A172 (cell line): ENCODE measurements at places on chromosomes 3 and 15.

DNA sequence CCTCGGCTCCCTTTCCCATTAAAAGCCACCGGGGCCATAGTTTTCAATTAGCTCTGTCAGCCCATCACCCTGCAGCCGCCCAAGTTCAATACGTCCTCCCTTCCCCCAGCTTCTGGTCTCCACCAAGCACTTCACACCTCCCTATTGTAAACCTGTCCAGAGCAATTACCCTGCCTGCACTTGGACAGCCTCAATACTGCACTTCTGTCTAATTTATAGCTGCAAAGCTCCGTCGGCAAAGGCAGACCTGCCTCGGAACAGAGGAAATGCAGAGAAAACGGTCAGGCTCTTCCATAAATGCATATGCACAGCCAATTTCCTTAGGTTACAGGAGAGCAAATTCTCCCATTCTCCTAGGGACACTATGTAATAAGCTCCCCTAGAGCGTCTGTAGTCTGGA lies 21.9 kb downstream of the LRIG1 start:
- DNase-seq = no peak

GRCh38 chr15:42057799-42058646 lies 36.3 kb downstream of the PLA2G4D start:
- no peak for DNase-seq

GRCh38 chr3:185960522-185961288 lies 22.9 kb upstream of the TRA2B start:
- no peak for DNase-seq

- DNase-seq = no peak
Measured at GRCh38 chr3:1348547-1348946, 255.7 kb downstream of the CNTN6 start.

- DNase-seq = no peak
Measured at GRCh38 chr3:8182904-8183303, 318.7 kb upstream of the LMCD1 start.

DNA sequence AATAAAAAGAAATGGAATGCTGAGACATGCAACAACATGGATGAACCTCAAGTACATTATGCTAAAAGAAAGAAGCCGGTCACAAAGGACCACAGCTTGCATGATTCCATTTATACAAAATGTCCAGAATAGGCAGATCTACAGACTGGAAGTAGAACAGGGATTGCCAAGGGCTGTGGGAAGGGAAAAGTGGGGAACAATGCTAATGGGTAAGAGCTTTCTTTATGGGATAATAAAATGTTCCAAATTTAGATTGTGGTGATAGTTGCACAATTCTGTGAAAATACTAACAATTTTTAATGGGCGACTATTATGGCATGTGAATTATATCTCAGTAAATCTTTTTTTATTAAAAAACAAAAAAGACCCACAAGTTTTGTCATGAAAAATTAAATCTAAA lies 106.2 kb downstream of the TMCO5A start:
- no peak for DNase-seq

GRCh38 chr3:54122324-54123002 lies at the start of gene CACNA2D3:
CACNA2D3 (plus strand) TSS chr3:54122552.
- peak; percentile 32 for DNase-seq

DNA sequence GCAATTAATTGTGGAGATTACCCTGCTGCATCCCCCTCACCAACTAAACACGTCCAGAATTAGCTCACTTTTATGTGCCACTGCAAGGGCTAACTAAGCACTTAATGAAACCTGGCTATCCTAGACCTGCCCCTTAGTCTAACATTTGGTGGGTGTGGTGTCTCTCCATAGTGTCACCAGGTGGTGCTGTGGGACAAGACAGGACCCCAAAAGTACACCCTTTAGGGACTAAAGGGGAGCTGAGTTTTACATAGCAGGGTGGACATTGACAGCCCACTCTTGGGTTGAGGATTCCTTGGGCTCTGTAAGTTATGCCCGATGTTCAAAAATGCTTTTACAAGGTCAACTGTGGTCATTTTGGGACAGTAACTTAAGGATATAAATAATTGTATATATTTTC lies 5.7 kb downstream of the DUT start:
- DNase-seq = no peak

GRCh38 chr3:180311242-180311641 lies 274.5 kb upstream of the PEX5L start:
- no peak for DNase-seq

- DNase-seq = no peak
Measured at GRCh38 chr3:45761831-45762230, 34.5 kb downstream of the SLC6A20 start.

- DNase-seq = no peak
Measured at GRCh38 chr15:73371812-73372211, 3.1 kb upstream of the HCN4 start.

- no peak for DNase-seq
Measured at GRCh38 chr3:42850263-42850662, 25.4 kb downstream of the CYP8B1 start.

- DNase-seq = no peak
Measured at GRCh38 chr3:194951931-194952582, 266.4 kb downstream of the FAM43A start.

GRCh38 chr3:100634493-100635272 lies 25.3 kb downstream of the ADGRG7 start:
- no peak for DNase-seq

- DNase-seq = no peak
Measured at GRCh38 chr3:189502676-189503257, 128.4 kb upstream of the TP63 start.

GRCh38 chr3:154050216-154050615 lies 71.0 kb upstream of the ARHGEF26 start:
- no peak for DNase-seq

GRCh38 chr15:82894971-82895520 lies 57.5 kb downstream of the HOMER2 start:
- DNase-seq = no peak

DNA sequence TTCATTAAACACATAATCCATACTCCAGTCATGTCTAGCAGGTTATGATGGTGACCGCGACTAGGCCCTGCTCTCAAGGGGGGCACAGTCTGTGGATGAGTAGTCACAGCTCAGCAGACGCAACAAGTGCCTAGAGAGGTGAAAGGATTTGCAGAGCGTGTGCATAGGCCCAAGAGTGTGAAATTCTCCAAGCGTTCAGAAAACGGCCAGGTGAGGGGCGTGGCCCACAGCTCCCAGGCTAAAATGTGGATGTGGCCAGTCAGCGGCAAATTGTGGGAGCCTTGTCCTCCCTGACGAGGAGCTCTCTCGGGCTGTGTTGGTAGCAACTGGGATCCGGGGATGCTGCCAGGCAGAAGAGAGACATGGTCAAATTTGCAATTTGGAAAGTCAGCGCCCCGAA lies 46.4 kb upstream of the TSEN2 start:
- DNase-seq = no peak

GRCh38 chr3:58560771-58561311 lies 16.4 kb downstream of the FAM107A start:
- DNase-seq = peak; percentile 97

- DNase-seq = no peak
Measured at GRCh38 chr3:30508339-30508738, 98.1 kb upstream of the TGFBR2 start.

DNA sequence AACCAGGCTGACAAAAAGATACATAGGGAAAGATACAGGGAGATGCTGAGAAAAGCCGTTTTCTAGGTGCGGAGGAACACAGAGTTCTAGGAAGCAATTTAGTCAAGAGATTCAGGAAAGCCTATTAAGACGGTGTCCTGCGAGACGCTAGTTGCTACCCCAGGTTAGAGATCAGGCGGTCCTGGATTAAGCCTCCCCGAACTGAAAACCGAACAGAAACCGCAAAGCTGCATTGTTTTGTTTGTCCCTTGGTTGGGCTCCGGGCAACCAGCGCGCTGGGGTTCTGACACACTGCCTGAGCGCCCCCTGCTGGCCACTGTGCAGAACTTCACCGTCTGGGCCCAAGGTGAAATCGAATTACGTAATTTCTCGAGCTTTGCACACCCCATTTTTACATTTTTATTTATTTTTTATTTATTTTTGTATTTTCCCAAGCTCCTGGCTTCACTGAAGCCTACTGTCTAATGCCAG lies 37.3 kb upstream of the NDUFB4 start:
- peak; percentile 85 for DNase-seq

DNA sequence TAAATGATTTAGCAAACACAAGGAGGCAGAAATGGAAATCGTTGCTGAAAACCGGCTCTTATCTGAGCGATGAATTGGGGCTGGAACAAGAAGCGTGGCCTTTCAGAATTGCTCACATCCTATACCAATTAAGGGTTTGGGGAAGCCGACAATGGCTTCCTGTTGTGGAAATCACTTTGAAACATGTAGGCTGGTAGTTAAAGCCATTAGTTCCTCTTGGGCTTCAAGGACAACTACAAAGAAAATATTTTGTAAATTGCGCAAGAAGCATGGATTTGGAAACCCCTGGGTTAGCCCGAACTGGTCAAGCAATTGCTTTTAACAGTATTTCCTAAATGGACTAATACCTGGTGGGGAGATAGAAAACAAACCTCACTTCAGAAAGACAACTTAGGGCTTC lies 182.4 kb downstream of the ADAMTS9 start:
- no peak for DNase-seq

- DNase-seq = no peak
Measured at GRCh38 chr3:160781402-160781801, 25.4 kb downstream of the PPM1L start.

DNA sequence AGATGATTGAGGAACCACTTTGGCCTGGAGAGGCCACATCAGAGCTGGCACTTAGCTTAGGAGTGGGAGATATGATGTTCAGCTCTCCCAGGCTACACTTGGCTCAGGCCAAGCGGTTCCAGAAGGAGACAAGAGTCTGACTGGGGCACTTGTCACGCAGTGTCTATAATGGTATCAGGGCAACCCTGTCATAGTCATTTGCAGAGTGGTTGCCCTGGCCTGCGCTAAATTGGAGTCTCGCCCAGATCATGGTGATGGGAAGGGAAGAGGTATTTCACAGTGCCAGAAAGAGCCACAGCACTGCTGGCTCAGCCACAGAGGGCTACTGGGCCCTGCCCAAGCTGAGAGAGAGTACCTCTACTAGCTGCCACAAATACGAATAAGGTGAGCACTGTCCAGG lies 186.9 kb upstream of the CRBN start:
- no peak for DNase-seq
